ENCODE measurements at places on chromosomes 7 and 10.

GRCh38 chr10:14296065-14296709 lies 34.5 kb downstream of the FRMD4A start:
- DNase-seq, result no peak

- DNase-seq, result no peak
These were observed 647 bp upstream of the NACAD start for GRCh38 chr7:45089341-45089891.

DNA sequence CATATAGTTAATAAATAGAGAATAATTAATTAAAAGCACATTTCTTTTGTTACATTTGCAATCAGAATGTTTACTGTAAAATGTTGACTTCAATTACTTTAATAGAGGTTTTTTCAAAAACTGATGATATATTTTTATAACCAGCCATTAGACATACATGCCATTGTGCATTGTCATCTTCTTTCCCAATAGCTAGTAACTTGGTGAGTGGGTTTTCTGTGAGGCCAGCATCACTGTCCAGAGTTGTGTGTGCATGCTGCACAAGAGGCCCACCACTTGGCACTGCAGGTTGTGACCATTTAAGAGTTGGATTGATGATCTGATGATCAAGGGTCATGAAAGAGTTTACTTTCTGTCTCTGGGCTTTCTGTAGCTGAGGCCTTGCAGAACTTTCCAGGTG lies 46.5 kb downstream of the TFEC start:
- DNase-seq, result no peak

GRCh38 chr10:4719036-4719435 lies 107.0 kb upstream of the AKR1E2 start:
- no peak for DNase-seq

DNA sequence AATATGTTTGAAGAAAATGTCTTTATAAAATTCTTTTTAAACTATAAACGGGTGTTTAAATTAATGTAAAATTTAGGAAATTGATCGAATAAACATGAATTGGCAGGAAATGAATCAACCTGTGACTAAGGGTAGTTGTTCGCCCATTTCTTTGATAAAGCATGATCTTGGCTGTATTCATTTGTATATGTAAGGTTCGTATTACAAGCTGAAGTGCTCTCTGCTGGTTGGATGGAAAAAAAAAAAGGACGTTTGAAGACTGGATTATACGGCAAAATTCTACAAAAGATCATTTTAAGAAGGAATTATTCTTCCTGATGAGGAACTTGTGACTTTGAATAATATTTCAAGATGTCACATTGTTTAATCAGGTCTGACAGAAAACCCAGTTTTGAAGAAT lies 185.4 kb upstream of the ANK3 start:
- no peak for DNase-seq

DNA sequence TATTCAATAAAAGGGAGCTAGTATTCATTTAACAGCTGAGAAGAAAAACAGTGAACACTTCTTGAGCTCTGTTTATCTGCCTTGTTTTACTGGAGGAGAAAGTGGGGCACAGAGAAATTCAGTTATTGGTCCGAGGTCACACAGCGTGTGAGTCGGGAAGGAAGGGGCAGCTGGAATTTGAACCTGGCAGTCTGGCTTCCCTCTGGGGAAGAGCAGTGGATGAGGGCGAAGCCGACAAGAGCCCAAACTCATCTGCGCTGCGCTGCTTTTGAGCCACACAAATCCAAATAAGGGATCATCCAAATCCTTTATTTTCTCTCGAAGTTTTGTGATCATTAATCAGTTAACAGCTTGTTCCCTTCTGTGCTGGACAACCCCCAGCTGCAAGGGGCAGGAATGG lies 23.7 kb upstream of the PFKFB3 start:
- no peak for DNase-seq

GRCh38 chr7:126016722-126017121 lies 1087.1 kb upstream of the POT1 start:
- DNase-seq, result no peak

GRCh38 chr7:151386301-151387160 lies 23.3 kb downstream of the WDR86 start:
- DNase-seq, result no peak

DNA sequence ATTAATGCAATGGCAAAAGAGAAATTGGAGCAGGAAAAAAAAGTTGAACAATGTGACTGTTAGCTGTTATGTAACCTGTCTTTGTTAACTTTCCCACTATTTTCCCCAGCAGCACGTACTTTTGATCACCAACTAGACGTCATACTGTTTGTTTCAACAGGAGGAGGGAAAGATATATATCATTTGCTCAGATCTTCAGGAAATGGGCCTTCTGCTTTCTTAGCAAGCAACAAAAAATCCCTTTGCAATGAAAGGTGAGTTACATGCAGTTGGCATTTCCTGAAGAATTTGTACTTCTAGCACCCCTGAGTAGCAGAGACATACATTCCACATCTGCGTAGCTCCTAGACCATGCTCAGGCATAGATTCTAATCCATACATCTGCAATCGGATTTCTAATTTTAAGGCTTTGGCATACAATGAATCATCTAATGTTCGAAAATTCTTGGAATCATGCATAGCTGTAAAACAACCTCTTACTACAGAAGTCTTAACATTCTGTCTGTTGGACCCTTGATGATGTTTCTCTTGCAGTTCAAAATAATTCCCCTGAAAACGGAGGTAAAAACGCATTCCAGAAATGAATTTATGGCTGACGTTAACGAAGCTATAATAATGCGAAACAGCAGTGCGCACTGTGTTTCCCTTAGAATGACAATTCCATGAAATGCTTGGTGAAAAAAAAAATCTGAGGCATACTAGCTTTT lies 286.9 kb upstream of the MGMT start:
- DNase-seq, result no peak

GRCh38 chr10:106972381-106972780 lies 192.1 kb downstream of the SORCS1 start:
- no peak for DNase-seq

- DNase-seq, result no peak
These were observed 63.8 kb upstream of the HPS1 start for GRCh38 chr10:98510412-98510995.

DNA sequence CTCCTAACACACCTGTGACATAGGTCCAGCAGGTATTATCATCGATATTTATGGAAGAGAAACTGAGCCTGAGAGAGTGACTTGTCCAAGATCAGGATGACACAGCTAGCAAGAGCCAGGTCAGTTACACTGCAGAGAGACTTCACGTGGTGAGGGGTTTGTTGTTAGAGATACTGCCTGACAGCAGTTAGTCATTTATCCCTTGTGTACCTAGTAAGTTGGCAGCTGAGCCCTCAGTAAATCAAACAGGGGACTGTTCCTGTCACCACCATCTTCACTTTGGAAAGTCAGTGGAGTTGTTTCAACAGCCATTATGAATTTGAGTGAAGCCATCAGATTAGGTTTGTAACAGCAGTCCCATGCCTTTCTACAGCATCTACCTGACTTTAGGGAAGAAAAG lies 87.5 kb upstream of the GATA3 start:
- no peak for DNase-seq

- DNase-seq, result no peak
These were observed 50.4 kb upstream of the WNT16 start for GRCh38 chr7:121278120-121279021.

DNA sequence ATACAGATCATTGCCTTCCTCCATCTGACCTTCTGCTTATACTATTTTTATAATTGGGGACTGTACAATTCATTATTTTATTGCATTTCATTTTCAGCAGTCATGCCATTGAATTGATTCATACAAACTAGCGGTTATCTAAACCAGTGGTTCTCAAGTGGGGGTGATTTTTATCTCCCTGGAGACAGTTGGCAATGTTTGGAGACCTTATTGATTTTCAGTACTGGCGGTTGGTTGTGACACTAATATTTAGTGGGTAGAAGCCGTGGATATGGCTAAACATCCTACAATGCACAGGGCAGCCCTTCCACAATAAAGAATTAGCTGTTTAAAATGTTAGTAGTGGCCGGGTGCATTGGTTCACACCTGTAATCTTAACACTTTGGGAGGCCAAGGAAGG lies 765.9 kb downstream of the LRMDA start:
- DNase-seq, result no peak

- DNase-seq, result no peak
These were observed 47.0 kb downstream of the TBATA start for GRCh38 chr10:70738006-70738760.

DNA sequence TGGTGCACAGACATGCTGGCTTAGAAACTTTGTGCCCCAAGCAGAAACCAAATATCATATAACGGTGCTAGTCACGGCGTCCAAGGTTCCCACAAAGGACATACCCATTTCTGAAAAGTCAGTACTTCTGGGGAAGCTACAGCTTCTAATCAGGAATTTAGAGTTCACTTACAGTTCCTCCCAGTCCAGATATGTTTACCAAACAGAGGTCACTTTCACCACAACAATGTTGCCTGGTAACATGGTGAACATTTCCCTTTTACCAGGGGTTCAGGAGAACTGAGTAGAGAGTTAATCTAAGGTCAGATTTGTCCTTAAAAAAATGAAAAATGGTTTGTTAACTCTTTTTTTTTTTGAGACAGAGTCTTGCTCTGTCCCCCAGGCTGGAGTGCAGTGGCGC lies 265.9 kb upstream of the MKLN1 start:
- DNase-seq, result no peak

GRCh38 chr10:93921338-93921737 lies 27.6 kb downstream of the SLC35G1 start:
- no peak for DNase-seq

DNA sequence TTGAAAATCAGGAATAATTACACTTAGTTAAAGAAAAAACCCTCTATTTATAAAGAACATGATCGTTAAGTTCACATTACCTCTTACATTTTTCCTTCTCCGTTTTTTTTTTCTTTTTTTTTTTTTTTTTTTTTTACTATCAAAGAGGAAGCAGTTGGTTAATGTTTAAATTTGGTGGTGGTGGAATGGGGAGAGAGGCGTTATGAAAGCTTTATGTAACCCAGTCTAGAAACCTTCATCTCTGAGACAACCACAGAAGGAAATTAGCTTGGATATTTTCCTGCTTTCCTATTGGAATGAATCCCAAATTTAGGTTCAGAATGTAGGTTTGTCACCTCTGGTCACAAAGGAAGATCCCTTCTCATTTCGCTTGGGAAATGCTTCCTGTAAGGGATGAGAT lies 31.5 kb upstream of the LHFPL3 start:
- DNase-seq, result no peak

DNA sequence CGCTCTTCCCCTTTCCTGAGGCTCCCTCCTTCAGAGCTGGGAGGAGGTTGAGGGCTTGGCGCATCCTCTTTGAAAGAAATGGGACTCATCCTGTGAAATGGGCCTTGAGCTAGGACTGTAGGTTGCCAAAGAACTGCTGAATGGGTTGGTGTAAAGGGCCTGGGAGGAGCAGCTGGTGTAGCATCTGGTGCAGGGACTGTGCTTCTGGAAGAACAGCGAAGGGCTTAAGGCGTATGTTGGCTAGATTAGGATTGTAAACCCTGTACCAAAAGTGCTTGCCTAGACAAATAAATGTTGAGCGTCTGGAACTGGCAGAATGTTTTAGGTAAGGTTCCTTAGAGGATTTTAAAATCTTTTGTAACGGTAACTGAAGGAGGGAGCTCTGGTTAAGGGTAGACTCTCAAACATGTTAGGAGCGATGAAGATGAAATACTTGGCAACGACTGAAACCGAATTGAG lies 563 bp downstream of the STAM start:
- no peak for DNase-seq

GRCh38 chr10:31393844-31394243 lies 74.8 kb downstream of the ZEB1 start:
- no peak for DNase-seq

DNA sequence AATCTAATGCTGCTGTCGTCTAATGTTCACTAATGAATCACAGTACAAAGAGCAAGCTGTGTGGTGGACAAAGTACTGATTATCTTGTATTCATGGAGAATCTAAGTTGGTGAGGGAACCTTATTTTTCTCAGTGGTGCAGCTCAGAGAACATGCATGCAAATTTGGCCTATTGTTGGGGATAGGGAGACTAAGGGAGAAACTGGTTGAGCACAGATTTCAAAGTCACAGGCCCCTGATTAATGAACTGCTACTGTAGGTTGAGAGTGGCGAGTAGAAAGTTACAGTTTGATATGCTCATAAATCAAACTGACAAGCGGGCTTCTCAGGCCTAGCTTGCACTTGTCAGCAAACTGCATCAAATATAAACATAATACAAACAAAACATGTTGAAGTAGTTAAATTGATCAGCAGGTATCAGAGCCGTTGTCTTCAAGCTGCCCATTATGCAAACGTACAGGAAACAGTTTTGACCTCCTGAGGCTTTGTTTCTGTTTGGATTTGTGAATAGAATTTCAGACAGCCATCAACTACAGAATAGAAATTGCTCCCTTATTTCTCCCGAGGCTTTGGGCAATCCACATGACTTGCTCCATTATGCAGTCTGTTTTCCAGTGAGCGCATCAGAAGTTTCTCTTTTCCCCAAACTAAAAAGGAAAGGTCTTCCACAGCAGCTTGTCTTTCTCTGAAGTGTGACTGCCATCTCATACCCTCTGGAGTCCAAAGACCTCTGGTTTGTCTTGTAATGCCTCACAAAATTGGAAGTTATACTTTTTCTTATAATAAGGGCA lies 215.8 kb downstream of the FOXP2 start:
- no peak for DNase-seq

DNA sequence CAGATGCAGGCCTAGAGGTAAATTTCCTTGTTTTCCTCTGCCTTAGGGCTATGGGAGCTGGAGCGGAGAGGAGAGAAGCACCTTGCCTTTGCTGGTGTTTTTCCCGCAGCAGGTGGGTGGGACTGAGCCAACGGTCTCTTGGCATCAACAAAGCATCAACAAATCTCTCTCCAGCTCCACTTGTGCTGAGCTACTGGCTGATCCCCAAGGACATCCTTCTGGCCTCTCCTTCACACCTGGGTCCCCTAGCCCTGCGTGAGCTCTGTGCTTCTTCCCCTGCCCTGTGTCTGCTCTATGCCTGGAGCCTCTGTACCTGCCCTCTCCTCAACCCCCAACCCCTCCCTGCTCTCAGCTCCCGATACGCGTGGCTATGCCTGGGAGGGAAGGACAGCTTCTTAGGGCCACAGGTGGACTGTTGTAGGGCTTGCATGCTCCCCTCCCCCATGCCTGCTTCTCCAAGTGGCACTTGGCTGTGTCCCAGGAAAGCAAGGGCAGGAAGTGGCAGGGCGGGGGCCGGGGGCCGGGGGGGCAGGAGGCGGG lies 3.2 kb upstream of the CLDN4 start:
- no peak for DNase-seq

DNA sequence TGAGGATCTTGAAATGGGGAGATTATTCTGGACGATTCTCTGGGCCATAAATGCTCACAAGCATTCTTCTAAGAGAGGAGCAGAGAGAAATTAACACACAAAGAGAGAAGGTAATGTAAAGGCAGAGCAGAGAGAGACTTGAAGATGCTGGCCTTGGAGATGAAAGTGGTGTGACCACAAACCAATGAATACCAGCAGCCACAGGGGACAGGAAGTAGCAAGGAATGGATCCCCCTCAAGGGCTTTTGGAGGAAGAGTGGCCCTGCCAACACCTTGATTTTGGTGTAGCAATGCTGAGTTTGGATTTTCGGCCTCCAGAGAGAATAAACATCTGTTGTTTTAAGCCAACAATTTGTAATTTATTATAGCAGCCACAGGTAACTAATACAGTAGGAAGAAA lies 1155.6 kb downstream of the TYW1 start:
- no peak for DNase-seq

Data from AG09319 (cell line).